T-helper 17 cell (primary cell): ENCODE measurements at places on chromosomes 11 and 22.

DNA sequence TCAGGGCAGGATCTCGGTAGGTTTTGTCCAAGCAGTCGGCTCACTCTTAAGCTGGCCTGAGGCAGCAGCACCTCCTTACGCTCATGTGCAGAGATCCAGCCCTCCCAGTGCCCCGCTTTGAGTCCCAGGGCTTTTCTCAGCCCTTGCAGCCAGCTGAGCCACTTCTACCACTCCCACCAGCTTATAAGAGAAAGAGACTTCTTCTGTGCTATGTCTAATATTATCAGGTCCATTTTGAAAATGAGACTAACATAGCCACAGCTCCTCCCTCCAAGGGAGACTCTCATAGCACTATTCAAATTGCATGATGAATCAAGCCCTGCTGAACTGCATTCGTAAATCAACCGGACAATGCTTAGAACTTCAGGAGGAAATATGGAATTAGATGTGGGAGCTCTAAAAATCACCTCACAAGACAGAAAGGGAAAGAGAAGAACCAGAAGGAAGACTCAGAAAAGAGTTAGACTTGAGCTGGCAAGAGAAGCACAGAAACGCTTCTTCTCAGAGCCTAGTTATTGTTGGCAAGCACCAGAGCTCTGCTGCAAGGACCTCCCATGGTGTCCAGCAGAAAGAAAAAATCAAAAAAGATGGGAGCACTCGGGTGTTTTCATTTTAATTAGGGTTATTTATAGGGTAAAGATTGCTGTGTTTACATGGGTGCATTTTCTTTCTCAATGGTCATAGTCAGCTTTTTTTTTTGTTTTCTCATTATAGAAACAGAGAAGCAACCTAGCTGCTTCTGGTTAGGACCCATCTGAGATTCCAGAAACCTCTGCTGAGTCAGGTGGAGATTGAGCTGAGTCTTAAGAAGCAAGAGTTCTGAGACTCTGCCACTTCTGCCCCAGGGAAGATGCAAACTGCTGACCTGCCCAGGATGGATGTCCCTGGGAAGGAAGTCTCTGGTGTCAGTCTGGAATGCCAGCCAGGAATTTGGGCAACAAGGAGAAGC lies 181.4 kb downstream of the ETS1 start:
- H3K27me3 ChIP-seq, result no peaks in the 10 kb centered on the region
- H3K36me3 ChIP-seq, result no peaks in the 10 kb centered on the region
- H3K4me3 ChIP-seq, result no peak overlapping the region
- no peak for DNase-seq

GRCh38 chr22:25668437-25668836 lies 73.6 kb upstream of the MYO18B start:
- H3K4me3 ChIP-seq, result no peak overlapping the region
- H3K36me3 ChIP-seq, result peaks cover 2% of the 10 kb centered on the region
- no peak for DNase-seq
- H3K27ac ChIP-seq, result no peak overlapping the region
- H3K27me3 ChIP-seq, result peaks cover 16% of the 10 kb centered on the region

GRCh38 chr11:47485107-47485506 lies 36.2 kb upstream of the RAPSN start:
- no peaks in the 10 kb centered on the region for H3K27me3 ChIP-seq
- no peak overlapping the region for H3K4me3 ChIP-seq
- no peak overlapping the region for H3K27ac ChIP-seq
- no peak for DNase-seq
- peaks cover 3% of the 10 kb centered on the region for H3K36me3 ChIP-seq

GRCh38 chr11:64342869-64343745 lies 3.1 kb downstream of the CCDC88B start:
- DNase-seq, result no peak
- H3K27ac ChIP-seq, result no peak overlapping the region
- no peaks in the 10 kb centered on the region for H3K27me3 ChIP-seq
- peaks cover 3% of the 10 kb centered on the region for H3K36me3 ChIP-seq
- peaks cover 29% of the 10 kb centered on the region for H3K4me1 ChIP-seq

DNA sequence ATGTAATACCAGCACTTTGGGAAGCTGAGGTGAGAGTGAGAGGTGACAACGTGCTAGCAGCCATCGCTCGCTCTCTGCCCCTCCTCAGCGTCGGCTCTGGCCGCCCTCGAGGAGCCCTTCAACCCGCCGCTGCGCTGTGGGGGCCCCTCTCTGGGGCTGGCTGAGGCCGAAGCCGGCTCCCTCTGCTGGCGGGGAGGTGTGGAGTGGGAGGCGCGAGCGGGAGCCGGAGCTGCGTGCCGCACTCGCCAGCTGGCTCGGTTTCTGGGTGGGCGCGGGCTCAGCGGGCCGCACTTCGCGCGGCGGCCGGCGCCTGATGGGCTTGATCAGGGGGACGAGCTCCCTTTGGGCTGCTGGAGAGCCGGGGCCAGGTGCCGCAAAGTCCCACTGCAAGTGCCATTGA lies 98.9 kb upstream of the UBASH3B start:
- no peak overlapping the region for H3K4me3 ChIP-seq
- no peaks in the 10 kb centered on the region for H3K36me3 ChIP-seq
- H3K4me1 ChIP-seq, result no peaks in the 10 kb centered on the region
- no peak for DNase-seq
- peaks cover 22% of the 10 kb centered on the region for H3K27me3 ChIP-seq

DNA sequence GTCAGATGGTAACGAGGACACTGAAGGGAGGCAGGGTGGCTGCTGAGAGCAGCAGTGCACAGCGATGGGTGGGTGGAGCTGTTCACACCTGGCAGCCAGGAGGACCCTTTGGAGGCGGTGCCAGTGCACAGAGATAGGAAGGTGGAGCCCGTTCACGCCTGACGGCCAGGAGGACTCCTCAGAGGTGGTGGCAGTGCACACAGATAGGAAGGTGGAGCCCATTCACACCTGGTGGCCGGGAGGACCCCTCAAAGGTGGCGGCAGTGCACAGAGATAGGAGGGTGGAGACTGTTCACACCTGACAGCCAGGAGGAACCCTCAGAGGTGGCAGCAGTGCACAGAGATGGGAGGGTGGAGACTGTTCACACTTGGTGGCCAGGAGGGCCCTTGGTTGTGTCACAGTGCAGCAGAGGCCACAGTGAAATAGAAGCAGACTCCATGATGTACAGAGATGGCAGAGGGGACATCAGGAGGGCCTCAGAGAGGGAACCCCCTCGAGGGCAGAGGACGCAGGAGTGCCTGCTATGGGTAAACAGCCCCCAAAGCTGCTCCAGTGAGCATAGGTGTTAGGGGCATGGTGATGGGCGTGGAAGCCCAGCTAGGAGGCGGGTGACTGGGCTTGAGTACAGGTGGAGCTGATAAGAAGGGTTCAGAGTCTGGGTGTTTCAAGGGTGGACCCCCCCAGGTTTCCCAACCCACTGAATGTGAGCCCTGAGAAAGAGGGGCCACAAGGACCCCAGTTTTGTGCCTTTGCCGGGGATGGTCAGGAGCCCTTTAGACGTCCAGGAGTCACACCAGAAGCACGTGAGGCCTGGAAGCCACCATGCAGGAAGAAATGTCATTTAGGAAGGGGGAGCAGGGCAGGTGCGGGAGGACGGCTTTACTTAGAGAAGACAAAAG lies 566.7 kb downstream of the BRD1 start:
- H3K4me3 ChIP-seq, result no peak overlapping the region
- peaks cover 21% of the 10 kb centered on the region for H3K27me3 ChIP-seq

GRCh38 chr22:32237906-32238305 lies 17.2 kb downstream of the SLC5A4 start:
- peaks cover 8% of the 10 kb centered on the region for H3K36me3 ChIP-seq
- DNase-seq, result no peak
- H3K27me3 ChIP-seq, result peaks cover 46% of the 10 kb centered on the region
- H3K4me1 ChIP-seq, result no peaks in the 10 kb centered on the region
- H3K27ac ChIP-seq, result no peak overlapping the region

GRCh38 chr11:133938166-133938565 lies 18.6 kb downstream of the IGSF9B start:
- H3K4me3 ChIP-seq, result no peak overlapping the region
- peaks cover 22% of the 10 kb centered on the region for H3K4me1 ChIP-seq
- no peaks in the 10 kb centered on the region for H3K27me3 ChIP-seq
- DNase-seq, result no peak
- H3K27ac ChIP-seq, result peak overlapping the region; percentile 59

DNA sequence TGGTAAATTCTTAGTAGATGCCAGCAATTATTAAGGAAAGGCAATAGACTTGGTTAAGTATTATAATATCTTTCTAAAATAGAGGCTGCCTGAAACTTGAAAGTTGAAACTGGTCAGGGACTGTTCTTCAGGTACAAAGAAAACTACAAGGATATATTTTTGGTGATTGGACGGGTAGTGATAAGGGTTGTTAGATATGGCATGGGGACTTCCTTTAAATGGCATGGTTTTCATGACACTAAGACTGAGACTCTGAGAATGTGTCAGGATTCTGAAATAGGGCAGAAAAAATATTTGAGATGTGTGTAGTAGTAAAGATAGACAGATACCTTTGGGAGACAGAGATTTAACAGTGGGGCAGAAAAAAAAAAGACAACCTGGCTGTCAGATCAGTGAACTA lies 108.4 kb upstream of the SLC5A12 start:
- no peak overlapping the region for H3K4me3 ChIP-seq
- DNase-seq, result no peak
- H3K27me3 ChIP-seq, result no peaks in the 10 kb centered on the region
- no peaks in the 10 kb centered on the region for H3K36me3 ChIP-seq
- H3K27ac ChIP-seq, result no peak overlapping the region

DNA sequence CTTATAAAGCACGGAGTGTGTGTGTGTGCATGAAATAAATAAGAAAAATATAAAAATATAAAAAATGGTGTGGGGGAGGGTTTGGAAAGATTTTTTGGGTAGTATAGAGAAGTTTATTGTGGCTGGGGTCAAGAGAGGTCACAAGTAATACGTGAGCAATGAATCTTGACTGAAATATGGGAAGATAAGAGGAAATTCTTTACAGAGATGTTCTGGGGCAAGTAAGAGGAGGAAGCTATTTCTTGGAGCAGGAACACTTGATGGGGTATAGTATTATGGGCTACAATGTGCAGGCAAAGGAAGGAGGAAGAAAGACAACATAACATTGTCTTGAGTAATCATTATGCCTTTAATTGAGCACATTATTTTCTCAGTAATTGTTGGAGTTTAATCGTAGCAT lies 2.1 kb downstream of the HBD start:
- DNase-seq, result no peak
- H3K36me3 ChIP-seq, result no peaks in the 10 kb centered on the region
- H3K27ac ChIP-seq, result no peak overlapping the region
- no peak overlapping the region for H3K4me3 ChIP-seq

DNA sequence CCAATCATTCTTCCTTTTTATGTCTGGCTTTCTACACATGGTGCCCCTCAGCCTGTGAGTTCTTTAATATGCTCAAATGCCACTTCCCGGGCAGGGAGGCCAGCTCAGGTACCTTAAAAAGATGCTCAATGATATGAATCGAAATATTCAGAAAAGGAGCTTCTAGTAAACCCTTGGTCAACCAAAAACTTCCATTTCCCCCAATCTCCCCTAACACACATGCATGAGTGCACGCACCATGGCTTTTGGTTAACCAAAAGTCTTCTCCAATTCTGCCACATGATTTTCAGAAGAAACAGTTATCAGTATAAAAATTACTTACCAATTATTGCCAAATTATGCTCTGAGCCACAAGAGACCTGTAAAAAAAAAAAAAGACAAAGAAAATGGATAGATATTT lies 135.0 kb downstream of the SERGEF start:
- H3K36me3 ChIP-seq, result peaks cover 14% of the 10 kb centered on the region
- peaks cover 8% of the 10 kb centered on the region for H3K4me1 ChIP-seq
- DNase-seq, result no peak
- H3K4me3 ChIP-seq, result no peak overlapping the region

GRCh38 chr22:29882716-29883044 lies 294 bp upstream of the MTMR3 start:
- H3K4me3 ChIP-seq, result peak overlapping the region; percentile 90
- H3K27ac ChIP-seq, result peak overlapping the region; percentile 79
- H3K36me3 ChIP-seq, result no peaks in the 10 kb centered on the region
- no peak for DNase-seq

GRCh38 chr11:122091835-122092234 lies 24.2 kb downstream of the BLID start:
- no peaks in the 10 kb centered on the region for H3K4me1 ChIP-seq
- H3K27me3 ChIP-seq, result peaks cover 19% of the 10 kb centered on the region
- no peaks in the 10 kb centered on the region for H3K36me3 ChIP-seq
- no peak for DNase-seq
